ENCODE measurements at places on chromosomes 13 and 19.

DNA sequence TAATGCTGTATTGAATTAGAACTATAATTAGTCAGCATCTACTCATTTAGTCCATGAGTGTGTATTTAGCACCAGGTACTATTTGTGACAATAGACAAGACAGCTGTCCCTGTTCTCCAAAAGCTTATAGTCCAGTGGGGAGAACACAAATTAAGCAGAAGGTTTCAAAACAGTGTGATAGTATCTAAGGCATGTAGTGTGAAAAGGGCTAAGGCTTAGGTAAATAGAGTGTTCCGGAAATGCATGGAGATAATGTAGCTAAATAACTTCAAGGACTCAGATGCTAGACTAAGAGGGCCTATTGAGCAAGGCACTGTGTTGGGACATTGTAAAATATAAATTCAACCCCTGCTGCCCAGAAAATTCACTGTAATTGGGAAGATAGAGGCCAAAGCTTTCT, 144.1 kb upstream of the MIR17HG start:
- no peak for DNase-seq

GRCh38 chr19:5141129-5141849, 172.4 kb downstream of the KDM4B start:
- DNase-seq = no peak

DNA sequence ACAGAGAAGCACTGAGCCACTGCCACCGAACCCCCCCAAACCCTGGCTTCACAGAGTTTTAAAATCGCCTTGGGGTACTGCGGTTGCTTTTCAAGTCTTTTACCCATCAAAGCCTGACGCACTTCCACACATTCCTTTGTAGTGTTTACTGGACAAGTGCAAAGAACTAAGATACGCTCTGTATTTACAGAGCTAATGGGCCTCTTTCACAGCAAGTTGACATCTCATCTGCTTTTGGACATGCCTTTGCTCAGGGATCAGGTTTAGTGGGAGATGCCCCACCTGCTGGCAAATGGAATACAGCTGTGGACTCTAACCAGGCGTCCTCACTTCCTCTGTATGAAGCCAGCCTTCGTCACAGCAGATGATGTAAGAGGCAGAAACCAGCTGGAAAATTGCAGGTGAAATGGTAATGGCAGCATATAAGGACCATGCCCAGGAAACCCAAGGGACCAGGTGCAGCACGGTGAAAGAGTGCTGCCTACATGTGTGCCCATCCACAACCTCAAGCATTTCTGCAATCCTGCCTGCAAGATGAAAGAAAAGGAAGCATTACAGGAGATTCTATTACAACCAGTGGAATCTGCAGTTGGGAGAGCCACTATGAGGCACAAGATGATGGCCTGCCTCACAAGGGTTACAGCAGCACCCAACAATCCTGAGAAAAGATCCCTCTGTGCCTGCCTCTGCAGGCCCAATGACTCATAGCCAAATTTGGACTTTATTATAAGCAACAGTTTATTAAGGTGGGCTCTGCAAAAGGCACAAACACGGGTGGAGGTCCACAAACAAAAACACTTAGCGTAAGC, 34.7 kb downstream of the BRD4 start:
- DNase-seq = peak; percentile 49

GRCh38 chr13:40966298-40966697, 52.8 kb downstream of the ELF1 start:
- no peak for DNase-seq

DNA sequence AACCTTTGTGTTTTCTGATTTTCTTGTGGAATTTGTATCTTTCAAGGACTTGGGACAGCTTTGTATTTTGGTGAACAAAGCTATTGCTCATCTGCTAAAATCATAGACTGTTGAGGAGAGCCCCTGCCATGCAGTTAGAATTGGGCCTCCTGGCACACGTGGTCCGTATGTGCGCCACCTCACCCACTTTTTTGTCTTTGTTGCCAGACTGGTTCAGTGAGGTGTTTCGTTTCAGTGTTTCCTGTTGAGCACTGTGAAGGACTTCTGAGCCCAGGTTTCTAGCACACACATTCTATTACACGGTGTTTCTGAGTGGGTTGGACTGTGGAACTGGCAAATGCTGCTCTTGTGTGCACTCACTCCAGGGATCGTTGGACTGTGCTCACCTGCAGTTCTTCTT, 37.6 kb upstream of the RNF113B start:
- DNase-seq = no peak

DNA sequence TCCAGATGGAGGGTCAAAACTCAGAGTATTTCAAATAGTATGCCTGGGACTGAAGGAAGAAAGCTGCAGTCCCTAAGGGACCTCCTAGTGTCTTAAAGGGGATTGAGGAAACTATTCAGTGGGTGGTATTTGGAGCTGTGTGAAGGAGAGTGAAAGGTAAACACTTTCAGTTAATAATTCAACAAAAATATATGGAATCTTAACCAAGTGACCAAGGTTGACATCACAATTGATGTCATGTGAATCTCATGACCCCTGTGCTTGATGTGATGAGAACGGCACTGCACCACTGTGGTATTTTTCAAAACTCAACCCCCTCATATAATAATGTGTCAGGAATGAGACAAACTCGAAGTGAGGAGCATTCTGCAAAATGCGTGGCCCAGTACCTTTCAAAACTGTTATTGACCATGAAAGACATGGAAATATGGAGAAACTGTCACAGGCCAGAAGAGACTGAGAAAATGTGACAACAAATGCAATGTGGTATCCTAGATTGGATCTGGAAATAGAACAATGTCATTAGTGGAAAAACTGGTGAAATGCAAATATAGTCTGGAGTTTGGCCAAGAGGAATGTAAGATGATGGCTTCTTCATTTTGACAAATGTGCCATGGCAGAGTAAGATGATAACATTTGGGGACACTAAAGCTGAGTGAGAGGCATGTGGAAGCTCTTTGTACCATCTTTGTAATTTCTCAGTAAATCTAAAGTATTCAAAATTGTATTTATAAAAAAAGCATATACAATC, 553.9 kb downstream of the RFC3 start:
- no peak for DNase-seq

GRCh38 chr19:45809643-45810159, 5.4 kb downstream of the RSPH6A start:
- no peak for DNase-seq

DNA sequence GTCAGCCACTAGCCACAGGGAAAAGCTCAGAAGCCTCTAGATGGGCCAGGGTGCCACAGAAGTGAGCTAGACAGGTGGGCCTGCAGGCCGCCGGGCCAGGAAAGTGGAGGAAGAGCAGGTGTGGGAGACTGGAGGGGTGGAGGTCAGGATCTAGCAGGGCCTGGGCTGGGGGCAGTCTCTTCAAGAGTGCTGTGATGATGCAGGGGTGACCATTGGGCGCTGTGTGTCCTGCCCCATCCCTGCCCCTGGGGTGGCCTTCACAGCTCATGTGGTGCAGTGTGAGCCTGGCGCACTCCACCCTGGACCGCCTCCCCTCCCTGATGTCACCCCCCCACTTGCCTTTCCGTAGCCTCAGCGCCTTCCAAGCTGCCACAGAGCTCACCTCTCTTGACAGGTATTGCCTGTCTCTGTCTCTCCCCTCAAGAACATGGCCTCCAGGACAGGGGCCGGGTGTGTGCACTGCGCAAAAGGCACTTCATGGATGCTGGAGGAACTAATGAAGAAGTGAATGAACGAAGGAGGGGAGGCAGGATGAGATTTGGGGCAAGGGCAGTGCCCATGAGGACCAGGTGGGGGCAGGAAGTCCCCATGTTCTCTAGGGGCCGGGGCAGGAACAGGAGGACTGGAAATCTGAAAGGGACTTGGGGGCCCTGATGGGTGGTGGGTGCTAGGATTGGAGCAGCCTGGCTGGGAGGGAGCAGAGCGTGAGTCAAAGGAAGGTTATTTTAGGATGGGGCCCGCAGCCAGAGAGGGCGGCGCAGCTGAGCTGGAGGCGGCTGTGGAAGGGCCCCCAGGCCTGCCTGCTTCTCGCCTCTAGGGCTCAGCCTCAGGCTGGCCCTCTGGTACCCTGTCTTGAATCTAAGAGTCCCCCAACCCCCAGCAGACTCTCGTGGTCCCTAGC, 6.6 kb downstream of the SSBP4 start:
- DNase-seq = no peak
